Fibroblast of skin of scalp (primary cell): ENCODE measurements at places on chromosomes 13 and 19.

- no peak for DNase-seq
Observed at GRCh38 chr13:39874331-39875053, 219.0 kb downstream of the COG6 start.

DNA sequence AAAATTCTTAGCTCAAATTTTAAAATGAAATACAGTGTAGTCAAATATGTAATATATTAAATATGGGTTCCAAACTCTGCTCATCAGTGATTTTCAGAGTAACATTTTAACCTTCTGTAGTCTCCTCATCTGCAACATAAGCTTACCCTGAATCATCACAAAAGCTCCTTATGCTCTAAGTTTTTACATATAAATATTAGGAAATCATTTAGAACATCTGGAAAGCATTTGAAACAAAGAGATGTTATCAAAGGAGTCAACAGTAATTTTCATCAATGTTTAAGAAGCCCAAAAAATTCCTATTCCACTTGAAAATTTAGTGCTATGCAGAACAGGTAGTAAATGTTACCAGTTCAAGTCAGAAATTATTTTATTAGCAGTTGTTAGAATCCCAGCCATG is 224.7 kb downstream of the DCT start:
- DNase-seq, result no peak

GRCh38 chr19:2040647-2041432 is 10.2 kb downstream of the MKNK2 start:
- DNase-seq, result no peak

- DNase-seq, result no peak
Observed at GRCh38 chr13:61756031-61756430, 340.4 kb upstream of the PCDH20 start.

- no peak for DNase-seq
Observed at GRCh38 chr13:100521851-100522617, 66.6 kb downstream of the GGACT start.

- DNase-seq, result no peak
Observed at GRCh38 chr19:44647144-44647543, 3.4 kb downstream of the PVR start.

GRCh38 chr19:43439032-43439708 is 24.5 kb downstream of the TEX101 start:
- DNase-seq, result peak; percentile 32

- no peak for DNase-seq
Observed at GRCh38 chr19:46493236-46494145, 2.2 kb downstream of the PNMA8B start.

GRCh38 chr13:65036999-65037398 is 2193.1 kb downstream of the PCDH9 start:
- no peak for DNase-seq

GRCh38 chr13:41694545-41695301 is 237.4 kb downstream of the RGCC start:
- DNase-seq, result peak; percentile 95

DNA sequence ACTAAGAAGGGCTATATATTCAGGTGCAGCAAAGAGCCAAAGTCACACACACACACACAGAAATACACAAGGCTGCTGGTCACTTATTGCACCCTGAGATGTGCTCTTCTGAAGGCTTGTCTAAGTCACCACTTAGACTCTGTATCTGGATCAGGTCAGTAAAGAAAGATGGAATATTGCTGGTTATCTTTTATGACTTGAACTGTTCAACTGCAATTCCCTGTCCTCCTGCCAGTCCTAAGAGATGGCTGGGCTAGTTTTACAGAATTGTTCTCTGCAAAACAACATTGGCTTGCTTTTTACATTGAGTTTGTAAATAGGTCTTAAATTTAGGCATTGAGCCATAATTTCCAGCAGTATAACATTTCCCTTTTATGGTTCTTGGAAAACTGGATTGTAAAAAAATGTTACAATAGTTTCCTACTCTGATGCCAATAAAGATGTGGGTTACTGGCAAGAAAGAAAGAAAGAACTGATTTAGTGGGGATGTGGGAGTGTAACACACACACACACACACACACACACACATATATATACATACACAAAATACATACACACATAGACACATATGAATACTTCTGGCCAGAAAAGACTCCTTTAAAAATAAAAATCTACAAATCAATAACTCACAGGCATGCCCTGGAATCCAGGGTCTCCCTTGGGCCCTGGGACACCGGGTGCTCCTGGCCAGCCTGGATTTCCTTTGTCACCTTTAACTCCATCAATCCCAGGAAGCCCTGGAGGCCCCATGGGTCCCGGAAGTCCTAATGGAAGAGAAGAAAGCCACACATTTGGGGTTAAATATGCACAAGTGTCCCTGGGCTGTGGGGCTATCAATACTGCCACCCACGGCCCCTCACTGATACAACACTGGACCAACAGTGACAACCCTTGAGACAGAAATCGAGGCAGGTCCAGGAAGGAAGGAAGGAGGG is 137.7 kb downstream of the COL4A1 start:
- no peak for DNase-seq

DNA sequence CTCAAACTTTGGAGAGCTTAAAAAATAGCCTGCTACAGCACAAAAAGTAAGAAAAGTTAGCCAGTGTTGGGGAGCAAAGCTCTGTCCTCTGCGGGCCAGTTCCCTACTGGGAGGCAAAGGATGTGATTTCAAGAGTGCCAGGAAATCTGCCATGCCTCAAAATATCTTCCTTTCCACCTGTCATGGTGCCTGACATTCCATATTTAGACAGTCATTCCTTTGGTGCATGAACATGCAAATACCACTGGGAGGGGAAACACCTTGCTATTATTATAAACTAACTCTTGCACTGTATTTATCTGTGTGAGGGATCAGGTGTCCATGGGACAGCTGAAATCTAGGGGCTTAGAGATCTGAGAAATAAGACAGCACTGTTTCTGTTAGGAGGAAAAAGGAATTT is 10.3 kb downstream of the FREM2 start:
- DNase-seq, result no peak

DNA sequence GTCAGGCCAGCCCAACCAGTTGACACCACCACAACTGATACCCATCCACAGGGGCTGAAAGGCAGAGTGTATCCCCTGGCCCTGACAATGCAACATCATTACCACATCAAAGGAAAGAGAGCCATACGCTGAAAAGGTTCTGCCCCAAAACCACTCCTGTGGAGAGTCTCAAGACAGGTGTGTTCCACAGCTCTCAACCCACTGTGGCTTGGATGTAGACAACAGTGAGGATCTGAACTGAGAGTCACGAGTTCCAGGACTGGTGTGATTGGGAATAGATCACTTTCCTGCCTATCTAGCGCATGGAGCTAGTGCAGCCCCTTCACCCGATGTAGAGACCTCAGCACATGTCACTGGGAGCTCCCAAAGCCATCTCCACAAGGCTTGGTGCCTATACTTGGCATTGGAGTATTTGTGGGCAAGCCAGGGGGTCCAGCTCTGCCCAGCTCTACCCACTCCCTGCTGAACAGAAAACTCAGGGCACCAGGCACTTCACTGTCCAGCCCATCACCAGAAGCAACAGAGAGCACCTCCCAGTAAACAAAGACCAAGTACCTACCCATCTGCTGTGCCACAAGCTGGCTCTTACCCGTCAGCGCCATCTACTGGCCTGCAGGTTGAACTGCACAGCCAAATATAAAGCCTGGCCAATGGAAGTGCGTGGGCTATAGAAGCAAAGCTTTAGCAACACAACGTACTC is 579.5 kb downstream of the UQCRFS1 start:
- peak; percentile 58 for DNase-seq

DNA sequence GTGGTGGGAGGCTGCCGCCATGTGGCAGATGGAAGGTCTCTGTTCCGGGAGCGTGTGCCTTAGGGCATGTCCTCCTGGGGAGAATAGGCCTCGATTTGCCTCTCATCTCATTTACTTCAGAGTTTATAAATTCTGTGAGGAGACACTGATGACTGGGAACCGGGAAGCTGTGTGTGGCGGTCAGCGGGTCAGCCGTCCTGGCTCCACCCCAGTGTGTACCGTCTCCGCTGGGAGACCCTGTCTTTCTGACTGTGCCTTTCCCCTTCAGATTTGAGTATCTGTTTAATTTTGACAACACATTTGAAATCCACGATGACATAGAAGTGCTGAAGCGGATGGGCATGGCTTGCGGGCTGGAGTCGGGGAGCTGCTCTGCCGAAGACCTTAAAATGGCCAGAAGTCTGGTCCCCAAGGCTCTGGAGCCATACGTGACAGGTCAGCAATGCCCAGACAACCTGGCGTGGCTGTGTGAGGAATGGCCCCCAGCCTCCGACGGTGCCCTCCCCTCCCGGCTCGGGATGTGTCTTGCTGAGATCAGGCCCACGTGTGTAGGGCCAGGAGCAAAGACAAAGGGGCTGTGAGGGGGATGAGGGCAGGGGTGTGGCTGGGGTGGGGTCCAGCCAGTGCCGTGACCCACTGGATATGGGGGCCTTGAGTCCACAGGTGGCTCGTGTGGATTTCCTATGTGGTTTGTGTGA is 21.6 kb downstream of the ATP4B start:
- no peak for DNase-seq

DNA sequence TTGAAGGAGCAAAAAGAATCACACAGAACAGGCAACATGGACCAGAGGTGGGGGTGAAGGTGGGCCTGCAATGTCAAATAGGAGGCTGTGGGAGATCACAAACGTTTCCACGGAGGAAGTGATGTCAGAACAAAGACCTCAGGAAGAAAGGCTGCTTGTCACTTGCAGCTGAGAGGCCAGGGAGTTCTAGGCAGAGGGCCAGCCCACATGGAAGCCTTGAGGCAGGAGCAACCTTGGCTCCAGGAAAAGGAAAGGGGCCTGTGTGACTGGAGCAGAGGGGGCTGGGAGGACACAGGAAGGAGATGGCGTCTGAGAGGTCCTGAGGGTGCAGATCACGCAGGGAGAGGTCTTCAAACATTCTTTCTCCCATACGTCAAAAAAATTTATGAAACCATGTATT is 16.3 kb downstream of the ZNF160 start:
- DNase-seq, result no peak

DNA sequence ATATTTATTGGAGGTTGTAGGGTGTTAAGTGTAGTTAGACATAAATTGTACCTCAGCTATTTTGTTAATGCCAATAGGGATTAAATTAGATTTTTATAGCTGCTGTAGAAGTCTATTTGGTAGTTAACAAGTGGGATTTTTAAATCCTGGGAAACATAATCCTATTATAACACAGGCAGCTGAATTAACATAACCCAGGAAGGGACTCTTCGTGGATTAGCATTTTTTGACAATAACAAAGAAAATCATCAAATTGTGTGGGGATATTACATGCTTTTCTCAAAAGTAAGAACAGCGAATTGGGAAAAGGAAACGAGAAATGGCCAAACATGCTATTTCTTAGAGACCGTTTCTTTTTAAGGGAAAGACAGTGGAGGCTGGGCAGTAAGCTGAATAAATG is 172.8 kb downstream of the ZIC5 start:
- no peak for DNase-seq

DNA sequence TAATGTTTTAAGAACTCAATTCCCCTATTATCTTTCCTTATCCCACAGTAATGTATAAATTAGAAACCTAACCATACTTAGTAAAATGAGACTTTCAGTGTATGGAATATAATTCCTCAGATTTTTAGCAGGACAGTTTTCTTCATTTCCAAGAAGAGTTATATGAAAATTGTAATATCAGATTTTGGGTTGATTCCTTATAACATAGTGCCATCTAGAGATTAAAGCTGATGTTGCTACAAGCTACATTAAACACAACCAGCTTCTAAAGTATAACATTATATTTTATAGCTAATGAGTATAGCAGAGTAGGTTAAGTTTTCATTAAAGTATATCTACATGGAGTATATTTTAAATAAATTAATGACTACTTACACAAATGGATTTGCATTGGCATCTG is 99.7 kb upstream of the MIR17HG start:
- DNase-seq, result no peak

DNA sequence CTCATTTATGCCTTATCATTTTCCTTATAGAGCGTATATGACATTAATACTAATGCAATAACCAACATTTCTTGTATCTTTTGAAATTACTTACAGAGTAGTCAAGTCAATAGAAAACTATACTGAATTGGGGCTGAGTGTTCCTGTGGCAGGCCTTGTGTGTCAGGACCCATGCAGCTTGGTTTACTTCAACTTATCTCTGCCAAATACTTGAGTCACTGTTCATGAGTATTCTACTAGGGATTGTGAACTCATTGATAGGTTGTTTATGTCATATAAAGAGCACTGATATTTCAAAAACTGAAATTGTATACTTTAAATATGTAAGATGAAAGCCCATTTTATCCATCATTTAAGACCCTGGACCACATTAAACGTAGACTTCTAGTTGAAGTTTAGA is 688.6 kb upstream of the SLITRK1 start:
- DNase-seq, result no peak

DNA sequence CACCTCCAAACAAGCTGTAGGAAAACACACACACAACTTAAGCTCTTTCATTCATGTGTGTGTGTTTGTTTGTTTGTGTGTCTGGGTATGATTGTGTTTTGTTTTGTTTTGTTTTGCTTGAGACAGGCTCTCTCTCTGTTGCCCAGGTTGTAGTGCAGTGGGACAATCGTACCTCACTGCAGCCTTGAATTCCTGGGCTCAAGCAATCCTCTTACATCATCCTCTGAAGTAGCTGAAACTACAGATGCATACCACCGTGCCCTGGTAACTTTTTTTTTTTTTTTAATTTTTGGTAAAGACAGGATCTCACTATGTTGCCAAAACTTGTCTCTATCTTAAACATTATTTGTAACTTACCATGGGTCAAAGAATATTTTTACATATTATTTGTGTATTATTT is 431.7 kb downstream of the SLITRK1 start:
- peak; percentile 37 for DNase-seq

DNA sequence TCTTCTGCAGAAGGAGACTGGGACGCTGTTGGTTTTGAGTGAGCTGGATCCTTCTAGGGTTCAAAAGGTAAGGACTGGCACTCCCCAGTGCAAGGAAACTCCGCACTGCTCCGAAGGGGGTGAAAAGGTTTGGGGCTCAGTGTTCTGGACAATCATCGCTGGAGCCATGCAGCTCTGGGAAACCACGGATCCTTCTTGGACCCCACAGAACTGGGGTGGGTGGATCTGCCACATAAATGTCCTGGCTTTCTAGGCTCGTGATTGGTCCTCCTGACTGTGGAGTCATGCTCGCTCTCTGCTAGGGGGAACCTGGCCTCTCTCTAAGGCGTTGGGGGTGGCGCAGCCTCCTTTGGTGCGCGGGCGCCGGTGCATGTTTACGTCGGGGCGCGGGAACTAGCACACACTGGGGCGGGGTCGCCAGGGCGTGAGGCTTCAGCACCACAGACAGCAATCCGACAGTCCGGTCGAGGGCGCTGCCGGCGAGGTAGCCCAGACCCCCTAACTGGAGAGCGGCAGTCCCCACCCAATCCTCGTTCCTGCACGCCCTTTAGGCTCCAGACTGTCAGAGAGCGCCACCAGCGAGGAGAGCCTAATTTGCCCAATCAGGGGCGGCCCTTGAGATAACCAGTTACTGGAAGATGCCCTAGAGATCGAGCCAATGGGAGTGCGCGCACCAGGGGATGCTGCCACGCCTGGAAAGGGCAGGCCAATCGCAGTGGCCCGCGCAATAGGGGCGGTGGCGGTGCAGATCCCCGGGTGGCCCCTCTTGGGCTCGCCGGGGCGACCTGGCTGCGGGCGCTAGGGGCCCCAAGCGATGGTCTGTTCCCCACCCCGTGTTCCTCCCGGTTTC is 913 bp upstream of the ELAVL3 start:
- peak; percentile 90 for DNase-seq

- DNase-seq, result peak; percentile 75
Observed at GRCh38 chr19:38656171-38656981, 8.9 kb downstream of the ACTN4 start.
